Camera-type eye (tissue), 1 donor: ENCODE measurements at places on chromosomes 2 and 18. TPM values are rescaled to one million over a fixed set of nuclear protein-coding genes. Genes with fewer than 3 reads are reported as not detected.

Gene TIA1
- 543 TPM for total RNA-seq

Gene UGT1A8
- not detected for total RNA-seq

Gene TCF4
- 441 TPM for total RNA-seq

Gene SULT1C4
- 39.4 TPM for total RNA-seq

Gene CD8B2
- total RNA-seq: 0.11 TPM

Gene RESP18
- total RNA-seq: not detected

Gene TTLL4
- 78.3 TPM for total RNA-seq

Gene COL4A4
- total RNA-seq: 11.7 TPM

Gene SNED1
- total RNA-seq: 16.0 TPM

Gene GAREM1
- 10.3 TPM for total RNA-seq

Gene CENPA
- total RNA-seq: 2.4 TPM

Gene NEU2
- total RNA-seq: not detected

Gene CYP26B1
- 12.8 TPM for total RNA-seq

Gene YES1
- 118 TPM for total RNA-seq

Gene KCNF1
- total RNA-seq: 6.8 TPM

Gene GCKR
- total RNA-seq: not detected

Gene NLRC4
- total RNA-seq: 0.11 TPM

Gene ANKAR
- total RNA-seq: 37.9 TPM

Gene LDLRAD4
- total RNA-seq: 83.4 TPM

Gene LONRF2
- 20.6 TPM for total RNA-seq

Gene FAM237A
- not detected for total RNA-seq

Gene UGT1A4
- not detected for total RNA-seq

Gene PROM2
- total RNA-seq: 5.7 TPM

Gene CHAC2
- total RNA-seq: 2.2 TPM

Gene RAB6C
- 0.44 TPM for total RNA-seq

Gene GPR35
- 1.2 TPM for total RNA-seq

Gene SULT1C2
- total RNA-seq: 3.9 TPM

Gene BIN1
- total RNA-seq: 132 TPM

Gene PTGR3
- 23.7 TPM for total RNA-seq

Gene STAM2
- total RNA-seq: 63.7 TPM

Gene CYTIP
- total RNA-seq: 1.8 TPM

Gene MARCO
- total RNA-seq: 0.16 TPM

Gene FLACC1
- 2.9 TPM for total RNA-seq

Gene CCDC141
- 19.2 TPM for total RNA-seq

Gene CRYGC
- 1,741 TPM for total RNA-seq

Gene UPP2
- total RNA-seq: 0.33 TPM

Gene POTEI
- 0.22 TPM for total RNA-seq

Gene TEKT4
- total RNA-seq: 0.22 TPM

Gene ARHGAP25
- 4.3 TPM for total RNA-seq

Gene VAMP8
- total RNA-seq: 8.5 TPM

Gene TTC21B
- total RNA-seq: 109 TPM

Gene GALR1
- 0.16 TPM for total RNA-seq

Gene DNER
- total RNA-seq: 83.2 TPM

Gene ALK
- total RNA-seq: 9.5 TPM

Gene SP5
- 0.77 TPM for total RNA-seq

Gene EMX1
- not detected for total RNA-seq

Gene NAGK
- total RNA-seq: 65.3 TPM

Gene SERPINB10
- total RNA-seq: 1.3 TPM

Gene SRBD1
- total RNA-seq: 36.7 TPM

Gene RTN4
- 429 TPM for total RNA-seq

Gene SKOR2
- 1.2 TPM for total RNA-seq

Gene MC4R
- 1.2 TPM for total RNA-seq

Gene C1GALT1C1L
- 1.3 TPM for total RNA-seq

Gene AKAIN1
- 1.3 TPM for total RNA-seq

Gene CCDC150
- total RNA-seq: 5.6 TPM
